Activated CD8-positive, alpha-beta T cell treated with anti-CD3 and anti-CD28 coated beads for 36 hours (primary cell): ENCODE measurements at places on chromosomes 6 and 20.

- DNase-seq, result peak; percentile 78
Observed at GRCh38 chr6:27809939-27810767, 102.0 kb downstream of the OR2B2 start.

- no peak for DNase-seq
Observed at GRCh38 chr6:139369068-139369467, 5.4 kb downstream of the CITED2 start.

DNA sequence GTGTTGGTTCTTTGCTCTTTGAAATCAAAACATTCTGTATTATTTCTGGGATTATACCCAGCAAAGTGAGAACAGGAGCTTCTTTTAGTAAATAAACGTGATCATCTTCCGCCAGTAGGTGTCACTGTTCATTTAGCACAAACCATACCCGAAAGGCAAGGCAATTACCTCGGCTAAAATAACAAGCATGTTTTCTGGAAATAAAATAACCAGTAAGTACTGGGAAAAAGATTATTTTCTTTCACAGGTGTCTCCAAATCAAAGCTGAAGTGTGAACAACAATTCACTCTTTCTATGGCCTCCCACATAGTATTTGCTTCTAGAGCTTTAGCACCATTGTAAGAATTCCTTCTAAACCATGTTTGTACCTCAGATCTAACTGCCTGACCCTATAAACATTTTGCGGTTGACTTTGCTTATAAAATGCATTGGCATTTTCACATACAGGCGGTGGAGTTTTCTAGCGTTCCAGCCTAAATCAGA lies 144.6 kb upstream of the AGPAT4 start:
- peak; percentile 55 for DNase-seq

- no peak for DNase-seq
Observed at GRCh38 chr6:82865461-82865860, 200.2 kb downstream of the UBE3D start.

GRCh38 chr6:168071620-168072019 lies 7.4 kb downstream of the FRMD1 start:
- DNase-seq, result no peak

GRCh38 chr6:4584801-4585200 lies 191.4 kb upstream of the CDYL start:
- no peak for DNase-seq

- DNase-seq, result no peak
Observed at GRCh38 chr20:41600926-41601631, 17.1 kb downstream of the CHD6 start.
